ENCODE measurements at places on chromosomes 7 and 10.

GRCh38 chr7:151504715-151505326, 14.9 kb downstream of the RHEB start:
- DNase-seq: no peak

- DNase-seq: no peak
Measured at GRCh38 chr7:130092598-130092997, 22.3 kb downstream of the KLHDC10 start.

- DNase-seq: no peak
Measured at GRCh38 chr10:60518745-60519144, 129.1 kb upstream of the ANK3 start.

GRCh38 chr7:103967401-103967800, 22.1 kb downstream of the RELN start:
- DNase-seq: no peak

GRCh38 chr7:50369143-50370026, 64.9 kb downstream of the IKZF1 start:
- DNase-seq: no peak

DNA sequence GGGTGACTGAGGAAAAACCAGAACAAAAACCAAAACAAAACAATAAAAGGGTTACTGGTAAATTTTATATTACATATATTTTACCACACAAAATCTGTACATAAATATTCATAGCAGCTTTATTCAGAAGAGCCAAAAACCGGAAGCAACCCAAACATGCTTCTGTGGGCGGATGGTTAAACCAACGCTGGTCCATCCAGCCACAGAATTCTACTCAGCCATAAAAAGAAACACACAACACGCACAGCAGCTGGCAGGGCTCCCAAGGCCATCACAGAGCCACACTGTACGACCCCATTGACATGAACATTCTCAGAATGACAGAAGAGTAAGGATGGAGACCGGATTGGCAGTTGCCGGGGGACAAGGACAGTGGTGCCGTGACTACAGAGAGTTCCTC, 83.6 kb downstream of the PROSER2 start:
- DNase-seq: no peak

GRCh38 chr10:29760138-29760900, 125.5 kb upstream of the SVIL start:
- DNase-seq: no peak

- DNase-seq: no peak
Measured at GRCh38 chr10:25867321-25867720, 66.7 kb upstream of the MYO3A start.

DNA sequence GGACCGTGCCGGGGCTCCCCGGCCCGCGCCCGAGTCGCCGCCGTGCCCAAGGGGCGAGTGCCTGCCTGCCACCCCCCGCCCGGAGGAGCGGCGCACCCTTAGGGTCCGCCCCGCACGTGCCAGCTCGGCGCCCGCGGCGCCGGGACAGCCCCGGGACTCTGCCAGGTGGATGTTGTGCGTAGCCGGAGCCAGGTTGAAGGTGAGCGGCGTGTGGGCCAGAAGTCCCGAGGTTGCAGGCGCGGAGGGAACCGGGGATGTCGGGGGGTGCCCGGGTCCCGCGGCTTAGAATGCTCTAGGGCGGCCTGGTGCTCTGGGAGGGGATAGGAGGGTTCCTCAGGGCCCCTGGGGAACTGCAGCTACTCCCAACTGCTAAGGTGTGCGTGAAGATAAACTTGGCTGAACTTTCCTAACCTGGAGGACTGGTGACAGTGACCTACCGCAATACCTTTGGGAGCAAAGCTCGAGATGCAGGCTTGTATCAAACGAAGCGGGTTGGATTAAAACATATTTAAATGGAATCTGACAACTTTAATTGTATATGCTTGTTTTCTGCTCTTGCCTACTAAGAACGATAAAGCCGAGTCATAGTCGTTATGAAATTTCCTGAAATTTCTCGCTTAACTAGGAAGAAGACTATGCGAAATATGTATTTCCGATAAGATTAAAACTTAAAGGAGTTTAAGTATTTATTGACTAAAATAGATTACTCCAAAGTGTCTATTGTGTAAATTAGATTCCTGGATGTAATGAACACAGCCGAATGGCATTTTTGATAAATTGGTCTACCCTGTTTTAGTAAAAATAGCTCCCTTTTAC, at the start of gene CUX1:
TSS of gene CUX1 (plus strand) at position 156 of the 816 bp plus-strand sequence. CDS start at position 170, 14 bp downstream.
- peak; percentile 9 for DNase-seq

GRCh38 chr7:41588341-41588740, 114.5 kb downstream of the INHBA start:
- no peak for DNase-seq

GRCh38 chr7:70520611-70521010, 611.3 kb upstream of the GALNT17 start:
- DNase-seq: no peak

- no peak for DNase-seq
Measured at GRCh38 chr10:123640016-123640535, 26.1 kb upstream of the GPR26 start.

Data from activated T-helper 1 cell treated with anti-CD3 and anti-CD28 coated beads, Interleukin-2, amount 50 U/mL, for 16 hours (primary cell).